Heart left ventricle (tissue), 16 donors: ENCODE measurements at places on chromosomes 7 and 10. TPM values are rescaled to one million over a fixed set of nuclear protein-coding genes. Genes with fewer than 3 reads are reported as not detected.
A peak's percentile ranks its signal among the peaks of the same experiment; 100 is the strongest.

TMEM270 gene
- polyA plus RNA-seq, result not detected

DNA sequence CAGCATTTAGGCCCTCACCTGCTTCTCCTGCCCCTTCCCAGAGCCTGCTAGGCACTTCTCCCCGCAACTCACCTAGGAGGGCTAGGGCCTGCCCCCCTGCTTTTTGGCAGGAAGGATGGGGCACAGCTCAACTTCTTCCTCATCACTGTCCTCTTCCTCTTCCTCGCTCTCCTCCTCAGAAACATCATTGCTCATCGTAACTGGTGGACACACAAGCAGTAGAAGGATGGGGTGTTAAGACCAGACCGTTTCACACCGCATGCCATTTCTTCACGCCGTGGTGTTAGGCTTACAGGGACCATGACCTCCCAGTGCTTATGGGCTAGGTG, 1.6 kb downstream of the NPM3 start:
- no peak for DNase-seq

NAT16 gene
- not detected for polyA plus RNA-seq

TRIL gene
- polyA plus RNA-seq, result 1.8 TPM

POLR2J2 gene
- polyA plus RNA-seq, result 5.1 TPM

GRCh38 chr10:74177140-74177677, 26.2 kb downstream of the ADK start:
- DNase-seq, result no peak

DNA sequence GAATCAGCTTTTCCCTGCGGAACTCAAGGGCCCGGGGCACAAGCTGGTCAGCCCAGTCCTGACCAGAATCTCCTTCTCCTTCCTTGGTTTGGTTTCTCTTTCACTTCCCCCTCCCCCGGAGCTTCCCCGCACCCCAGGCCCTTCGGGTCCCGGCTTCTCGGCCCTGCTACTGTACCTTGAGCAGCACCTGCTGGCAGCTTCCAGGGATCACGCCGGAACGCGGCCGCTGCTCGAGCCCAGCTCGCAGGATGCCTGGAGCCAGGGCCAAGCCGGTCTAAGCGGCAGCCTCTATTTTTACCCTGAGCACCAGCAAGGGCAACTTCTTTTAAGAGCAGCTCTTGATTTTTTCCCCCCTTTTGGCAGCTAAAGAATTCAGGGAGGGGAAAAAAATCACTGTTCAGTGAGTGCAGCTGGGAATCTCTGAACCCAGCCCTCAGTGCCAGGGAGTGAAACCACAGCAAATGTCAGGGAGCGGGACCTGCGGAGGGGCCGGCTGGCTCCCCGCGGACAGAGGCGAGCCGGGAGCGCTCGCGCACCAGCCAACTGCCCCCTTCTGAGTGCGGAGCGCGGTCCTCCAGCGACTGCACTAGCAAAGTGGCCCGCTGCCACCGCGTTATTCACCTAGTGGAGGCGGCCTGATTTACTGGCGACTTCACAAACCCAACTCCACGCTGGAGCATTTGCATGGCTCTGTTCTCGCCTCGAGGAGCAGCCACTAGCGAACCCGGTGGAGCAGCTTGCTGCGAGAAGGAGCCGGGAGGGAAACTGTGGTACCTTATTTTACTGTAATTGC, 2.4 kb upstream of the INHBA start:
- DNase-seq, result peak; percentile 90

SNX10 gene
- 0.82 TPM for polyA plus RNA-seq

DNA sequence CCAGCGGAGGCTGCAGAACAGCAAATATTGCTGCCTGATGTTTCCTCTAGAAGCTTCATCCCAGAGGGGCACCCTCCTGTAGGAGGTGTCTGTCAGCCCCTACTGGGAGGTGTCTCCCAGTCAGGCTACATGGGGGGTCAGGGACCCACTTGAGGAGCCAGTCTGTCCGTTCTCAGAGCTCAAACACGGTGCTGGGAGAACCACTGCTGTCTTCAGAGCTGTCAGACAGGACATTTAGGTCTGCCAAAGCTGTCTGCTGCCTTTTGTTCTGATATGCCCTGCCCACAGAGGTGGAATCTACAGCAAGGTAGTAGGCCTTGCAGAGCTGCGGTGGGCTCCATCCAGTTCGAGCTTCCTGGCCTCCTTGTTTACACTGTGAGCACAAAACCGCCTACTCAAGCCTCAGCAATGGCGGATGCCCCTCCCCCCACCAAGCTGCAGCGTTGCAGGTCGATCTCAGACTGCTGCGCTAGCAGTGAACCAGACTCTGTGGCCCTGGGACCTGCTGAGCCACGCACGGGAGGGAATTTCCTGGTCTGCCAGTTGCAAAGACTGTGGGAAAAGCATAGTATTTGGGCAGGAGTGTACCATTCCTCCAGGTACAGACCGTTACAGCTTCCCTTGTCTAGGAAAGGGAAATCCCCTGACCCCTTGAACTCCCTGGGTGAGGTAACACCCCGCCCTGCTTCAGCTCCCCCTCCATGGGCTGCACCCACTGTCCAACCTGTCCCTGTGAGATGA, 17.7 kb upstream of the MINDY3 start:
- no peak for DNase-seq
